ENCODE measurements at places on chromosomes 7 and 10.
A peak's percentile ranks its signal among the peaks of the same experiment; 100 is the strongest.

DNA sequence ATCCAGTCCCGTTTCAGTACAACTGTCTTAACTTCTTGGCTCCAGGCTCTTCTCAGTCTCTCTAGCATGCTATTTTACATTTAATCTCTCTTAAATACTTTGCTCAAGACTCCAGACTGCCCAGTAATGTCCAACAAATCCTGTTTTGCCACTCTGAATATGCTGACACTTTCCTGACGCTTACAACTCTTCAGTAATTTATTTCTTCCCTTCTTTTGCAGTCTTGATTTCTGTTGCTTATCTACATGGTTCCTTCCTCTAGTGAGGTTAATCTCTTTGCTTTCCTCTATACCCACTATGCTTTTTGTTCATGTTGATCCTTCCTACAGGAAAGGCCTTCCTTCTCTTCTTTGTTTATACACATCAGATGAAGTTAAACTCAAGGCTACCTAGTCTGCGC, 23.7 kb downstream of the UMAD1 start:
- no peak for DNase-seq

DNA sequence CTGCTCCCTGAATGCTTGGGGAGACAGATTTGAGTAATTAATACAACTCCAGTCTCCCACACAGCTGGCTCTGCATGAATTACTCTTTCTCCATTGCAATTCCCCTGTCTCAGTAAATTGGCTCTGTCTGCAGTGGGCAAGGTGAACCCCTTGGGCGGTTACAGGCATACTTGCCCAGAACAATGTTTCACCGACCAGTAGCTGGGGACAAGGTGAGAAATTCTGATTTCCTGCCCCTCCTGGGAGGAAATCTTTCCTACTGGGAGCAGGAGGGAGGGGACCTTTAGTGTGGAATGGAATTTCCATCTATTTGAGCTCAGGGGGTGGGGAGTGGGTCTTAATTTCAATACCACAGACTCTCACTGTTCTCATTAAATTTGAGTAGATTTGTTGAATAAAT, 42.2 kb upstream of the FZD9 start:
- no peak for DNase-seq

DNA sequence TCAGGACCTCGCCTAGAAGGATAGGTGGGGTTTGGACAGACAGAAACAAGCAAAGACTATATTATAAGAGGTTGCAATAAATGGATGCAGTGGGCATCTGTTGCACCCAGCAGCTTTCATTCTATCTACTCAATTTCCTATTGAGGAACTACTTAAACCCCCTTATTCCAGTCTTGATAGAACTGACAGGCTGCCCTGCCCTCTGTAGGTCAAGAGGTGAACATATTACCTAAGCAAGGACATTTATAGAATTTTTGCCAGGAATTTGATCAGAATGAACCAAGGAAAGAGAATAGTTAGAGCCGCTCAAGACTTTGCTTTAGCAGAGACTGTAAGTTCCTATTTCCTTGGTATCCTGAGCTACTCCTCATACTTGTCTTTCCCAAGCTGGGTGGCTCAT, 9.5 kb downstream of the VTI1A start:
- no peak for DNase-seq

GRCh38 chr10:124008187-124008586, 85.2 kb downstream of the CHST15 start:
- DNase-seq = no peak

DNA sequence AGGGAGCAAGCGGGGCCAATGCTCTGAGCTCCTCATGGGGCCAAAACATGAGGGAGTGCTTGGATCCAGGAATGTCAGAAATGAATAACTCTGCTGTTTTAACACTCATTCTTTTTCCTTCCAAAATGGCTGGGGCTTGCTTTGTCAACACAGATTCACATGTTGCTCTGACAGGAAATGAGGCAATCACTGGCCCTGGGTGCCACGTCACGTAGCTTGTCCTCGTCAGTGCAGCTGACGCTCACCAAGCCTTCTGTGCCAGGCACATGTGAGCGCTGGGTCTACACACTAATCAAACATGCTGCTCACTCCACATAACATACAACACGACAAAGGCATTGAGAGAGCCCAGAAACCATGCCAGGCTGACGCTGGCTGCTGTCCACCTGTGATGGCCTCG, 198.9 kb downstream of the WDR37 start:
- no peak for DNase-seq

- DNase-seq = no peak
These were observed 90.1 kb downstream of the FAM53B start for GRCh38 chr10:124653811-124654651.

GRCh38 chr10:103736763-103737162, 118.6 kb downstream of the SH3PXD2A start:
- DNase-seq = no peak

DNA sequence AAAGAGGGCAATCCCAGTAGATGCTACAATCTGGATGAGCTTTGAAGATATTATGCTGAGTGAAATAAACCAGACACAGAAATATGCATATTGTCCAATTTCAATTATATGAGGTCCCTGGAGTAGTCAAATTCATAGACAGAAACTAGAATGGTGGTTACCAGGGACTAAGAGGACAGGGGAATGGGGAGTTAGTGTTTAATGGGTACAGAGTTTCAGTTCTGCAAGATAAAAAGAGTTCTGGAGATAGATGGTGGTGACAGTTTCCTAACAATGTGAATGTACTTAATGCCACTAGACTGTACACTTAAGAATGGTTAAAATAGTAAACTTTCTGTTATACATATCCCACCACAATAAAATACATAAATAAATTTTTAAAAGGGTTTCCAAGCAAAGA, 236.6 kb downstream of the ELMO1 start:
- DNase-seq = no peak

DNA sequence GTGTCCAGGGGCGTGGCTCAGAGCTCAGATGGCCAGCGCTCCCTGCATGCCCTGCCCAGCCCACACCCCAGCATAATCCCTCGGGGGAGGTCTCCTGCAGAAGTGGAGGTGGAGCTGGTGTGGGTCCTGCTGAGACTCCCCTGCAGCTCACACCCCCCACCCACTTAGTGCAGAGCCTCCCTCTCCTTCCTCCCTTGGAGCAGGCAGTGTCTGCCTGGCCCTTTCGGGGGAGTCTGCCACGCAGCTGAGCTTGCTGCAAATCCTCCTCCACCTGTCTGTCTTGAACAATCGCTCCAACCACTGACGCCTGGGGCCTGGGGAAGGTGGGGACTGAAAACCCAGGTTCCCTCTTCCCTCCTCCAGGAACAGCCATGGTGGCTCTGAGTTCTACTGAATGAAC, 219.7 kb upstream of the PPP2R2D start:
- no peak for DNase-seq

GRCh38 chr10:25497246-25497645, 322.4 kb downstream of the GPR158 start:
- no peak for DNase-seq

GRCh38 chr10:4034907-4035598, 250.0 kb upstream of the KLF6 start:
- DNase-seq = no peak

- DNase-seq = no peak
These were observed 236.9 kb downstream of the SLC25A13 start for GRCh38 chr7:96084881-96085553.

- DNase-seq = no peak
These were observed 1.4 kb downstream of the WNT16 start for GRCh38 chr7:121330053-121330833.

DNA sequence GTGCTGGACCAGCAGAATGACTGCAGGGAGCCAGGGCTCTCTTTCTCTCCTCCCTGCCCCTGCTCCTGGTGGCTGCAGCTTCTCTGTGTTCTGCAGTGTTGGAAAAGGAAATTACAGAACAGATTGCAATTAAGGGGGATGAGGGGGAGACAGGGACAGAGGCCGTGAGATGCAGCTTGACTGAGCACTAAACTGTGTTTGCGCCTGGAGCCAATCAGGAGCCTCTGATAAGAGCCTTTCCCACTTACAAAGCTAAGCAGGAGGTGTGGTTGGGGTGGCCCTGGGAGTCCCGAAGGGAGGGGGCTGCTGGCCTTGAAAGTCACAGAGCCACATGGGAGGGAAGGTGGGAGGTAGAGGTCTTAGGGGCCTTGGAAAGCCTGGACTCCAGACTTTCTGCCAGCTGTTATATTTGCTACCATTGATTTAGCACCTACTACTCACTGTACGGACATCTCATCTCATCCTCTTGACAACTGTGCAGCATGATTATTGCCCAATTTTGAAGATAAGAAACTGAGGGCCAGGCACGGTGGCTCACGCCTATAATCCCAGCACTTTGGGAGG, 26.7 kb downstream of the TRIM8 start:
- no peak for DNase-seq

- no peak for DNase-seq
These were observed 6.4 kb downstream of the SPOCK2 start for GRCh38 chr10:72081772-72082590.

- no peak for DNase-seq
These were observed 67.9 kb downstream of the ATAD1 start for GRCh38 chr10:87750001-87750671.

DNA sequence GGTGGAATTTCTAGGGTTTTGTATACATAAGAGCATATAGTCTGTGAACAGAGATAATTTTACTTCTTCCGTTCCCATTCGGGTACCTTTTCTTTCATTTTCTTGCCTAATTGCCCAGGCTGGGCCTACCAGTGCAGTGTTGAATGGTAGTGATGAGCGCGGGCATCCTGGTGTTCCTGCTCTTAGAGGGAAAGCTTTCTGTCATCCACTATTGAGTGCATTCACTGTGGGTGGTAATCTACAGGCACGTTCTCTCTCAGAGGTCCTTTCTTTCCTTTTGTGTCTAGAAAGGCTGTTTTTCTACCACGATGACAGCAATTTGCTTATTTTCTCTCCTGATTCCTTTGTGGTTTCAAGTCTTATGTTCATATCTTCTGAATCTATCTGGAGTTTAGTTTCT, 65.0 kb downstream of the INPP5A start:
- DNase-seq = no peak

DNA sequence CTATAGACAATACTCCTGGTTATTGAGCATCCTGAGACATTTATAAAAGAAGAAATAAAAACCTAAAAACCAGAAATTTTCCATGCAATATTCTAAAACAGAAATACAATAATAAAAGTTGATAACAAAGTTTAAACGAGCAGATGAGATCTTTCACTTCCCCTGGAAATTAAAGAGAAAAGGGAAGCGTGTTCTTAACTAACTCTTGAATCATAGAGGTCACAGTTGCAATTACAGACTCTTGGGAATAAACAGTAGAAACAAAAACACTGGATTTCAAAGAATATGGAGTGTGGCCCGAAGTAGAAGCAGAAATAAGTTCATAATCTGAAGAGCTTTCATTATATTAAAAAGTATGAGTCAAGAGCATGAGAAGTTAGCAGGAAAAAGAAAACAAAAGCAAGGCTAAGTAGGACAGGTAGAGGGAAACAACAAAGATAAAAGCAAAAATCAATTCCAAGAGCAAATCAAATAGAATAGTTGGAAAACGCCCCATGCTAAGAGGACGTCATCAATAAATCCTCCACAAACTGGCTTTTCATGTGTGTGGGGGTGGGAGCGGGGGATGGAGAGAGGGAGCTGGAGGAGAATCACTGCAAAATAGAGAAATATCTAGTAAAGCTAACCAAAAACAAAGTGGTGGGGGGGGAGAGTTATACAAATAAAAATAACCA, 55.2 kb upstream of the C10orf71 start:
- no peak for DNase-seq

DNA sequence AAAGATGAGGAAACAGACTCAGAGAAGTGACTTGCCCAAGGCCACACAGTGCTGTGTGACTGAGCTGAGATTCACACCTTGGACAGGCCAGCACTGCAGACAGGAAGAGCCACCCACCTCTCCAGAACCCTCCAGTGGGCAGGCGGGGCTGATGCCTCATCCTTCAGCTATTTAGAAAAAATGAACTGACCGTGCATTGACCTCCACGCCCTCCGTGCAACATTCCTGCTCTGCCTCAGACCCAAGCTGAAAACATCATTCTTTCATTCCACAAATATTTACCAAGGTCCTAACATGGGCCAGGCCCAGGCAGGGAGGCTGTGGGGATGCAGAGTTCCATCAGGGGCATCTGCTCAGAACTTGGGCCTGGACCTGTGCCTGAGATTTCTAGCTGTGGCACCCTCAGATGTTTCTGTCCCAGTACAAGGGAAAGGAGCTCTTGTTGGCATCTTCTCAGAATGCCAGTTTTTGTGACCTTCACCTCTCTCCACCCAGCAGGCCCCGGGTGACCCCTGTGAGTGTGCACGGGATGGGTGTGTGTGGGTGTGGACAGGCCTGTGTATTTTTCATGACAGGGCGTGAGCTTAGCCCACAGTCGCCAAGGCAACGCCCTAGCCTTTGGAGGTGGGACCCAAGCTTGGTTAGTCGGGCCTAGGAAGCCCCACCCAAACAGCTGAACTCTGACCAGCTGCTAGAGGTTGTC, 6.5 kb downstream of the VSIR start:
- DNase-seq = no peak

- DNase-seq = peak; percentile 25
These were observed 112.9 kb upstream of the LYZL2 start for GRCh38 chr10:30742471-30742870.

DNA sequence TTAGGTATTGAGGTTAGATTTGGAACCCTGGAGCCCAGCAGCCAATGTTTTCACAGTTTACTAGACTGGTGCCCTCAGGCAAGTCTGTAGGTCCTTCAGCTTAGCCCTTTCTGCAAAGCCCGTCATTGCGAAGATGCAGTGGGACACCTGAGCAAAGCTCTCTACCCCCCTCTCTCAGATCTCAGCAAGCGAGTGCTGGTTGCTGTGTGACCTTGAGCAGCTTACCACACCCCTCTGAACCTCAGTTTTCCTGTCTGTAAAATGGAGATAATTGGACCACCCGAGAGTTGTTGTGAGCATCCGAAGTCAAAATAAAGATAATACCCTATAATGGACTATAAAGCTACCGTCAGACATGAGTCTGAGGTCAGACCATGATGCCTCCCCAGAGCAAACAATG, 3.7 kb downstream of the NPC1L1 start:
- DNase-seq = no peak

DNA sequence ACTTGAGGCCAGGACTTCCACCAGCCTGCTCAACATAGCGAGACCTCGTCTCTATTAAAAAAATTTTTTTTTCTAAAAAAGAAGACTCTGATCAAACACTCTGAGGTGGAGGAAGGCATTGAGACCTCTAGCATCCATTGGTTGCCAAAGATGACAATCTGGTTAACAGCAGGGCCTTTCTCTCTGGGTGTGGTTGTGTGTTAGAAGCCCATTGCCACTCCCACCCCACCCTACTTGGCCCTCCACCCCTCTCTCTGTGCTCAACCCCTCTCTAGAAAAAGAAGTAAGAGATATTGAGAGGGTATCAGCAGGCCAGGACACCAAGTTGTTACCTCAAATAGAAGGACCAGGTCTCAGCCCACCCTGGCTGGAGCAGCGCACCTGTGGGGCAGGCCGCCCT, 57.4 kb upstream of the MXI1 start:
- DNase-seq = no peak

- DNase-seq = no peak
These were observed 127.3 kb downstream of the TRIL start for GRCh38 chr7:28830846-28831245.
